NCI-H1417 (cell line): ENCODE measurements at places on chromosomes 2 and 18.
A peak's percentile ranks its signal among the peaks of the same experiment; 100 is the strongest.

GRCh38 chr2:122011493-122012270, 256.2 kb downstream of the TSN start:
- no peak for DNase-seq

DNA sequence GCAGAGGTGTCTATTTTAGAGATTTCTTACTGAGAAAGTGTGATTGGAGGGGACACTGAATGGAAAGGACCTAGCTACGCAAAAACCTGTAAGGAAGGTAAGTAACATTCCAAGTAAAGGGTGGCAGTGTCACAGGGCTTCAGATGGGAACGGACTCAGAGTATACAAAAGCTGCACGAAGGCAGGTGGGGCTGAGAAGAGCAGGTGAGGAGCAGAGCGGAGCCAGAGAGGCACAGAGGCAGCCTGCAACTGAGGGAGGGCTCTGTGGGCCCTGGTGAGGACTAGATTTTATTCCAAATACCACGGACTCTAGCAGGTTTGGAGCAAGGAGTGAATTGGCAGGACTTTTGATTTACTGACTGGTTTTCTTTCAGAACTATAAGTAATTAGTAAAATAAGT, 331.3 kb upstream of the PKDCC start:
- DNase-seq, result peak; percentile 81

DNA sequence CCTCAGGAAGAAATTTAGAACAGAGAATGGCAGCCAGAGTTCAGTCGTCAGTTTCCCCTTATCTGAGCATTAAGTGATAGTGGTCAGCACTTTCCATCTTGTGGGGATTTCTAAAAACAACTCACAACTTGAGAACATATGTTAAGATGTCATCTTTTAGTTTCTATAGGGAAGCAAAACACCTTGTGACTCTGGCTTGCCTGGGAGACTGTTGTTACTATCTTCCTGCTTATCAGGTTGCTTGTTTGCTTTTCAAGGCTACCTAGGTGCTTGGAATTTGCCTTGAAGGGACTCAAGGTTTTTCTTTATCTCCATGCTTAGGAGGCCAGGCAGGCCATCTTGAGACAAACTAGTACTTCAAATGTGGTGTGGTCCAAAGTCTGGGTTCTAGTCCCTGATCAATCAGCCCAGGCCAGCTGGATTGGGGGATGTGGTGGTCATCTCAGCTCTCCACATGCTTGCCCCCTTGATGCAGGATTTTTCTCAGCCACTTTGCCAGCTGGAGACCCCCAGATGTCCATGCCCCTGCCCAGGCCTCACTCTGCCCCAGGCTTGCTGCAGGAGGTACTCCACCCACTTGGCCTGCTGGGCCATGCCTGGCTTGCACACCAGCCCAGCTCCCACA, 125.9 kb downstream of the LYPD1 start:
- no peak for DNase-seq

DNA sequence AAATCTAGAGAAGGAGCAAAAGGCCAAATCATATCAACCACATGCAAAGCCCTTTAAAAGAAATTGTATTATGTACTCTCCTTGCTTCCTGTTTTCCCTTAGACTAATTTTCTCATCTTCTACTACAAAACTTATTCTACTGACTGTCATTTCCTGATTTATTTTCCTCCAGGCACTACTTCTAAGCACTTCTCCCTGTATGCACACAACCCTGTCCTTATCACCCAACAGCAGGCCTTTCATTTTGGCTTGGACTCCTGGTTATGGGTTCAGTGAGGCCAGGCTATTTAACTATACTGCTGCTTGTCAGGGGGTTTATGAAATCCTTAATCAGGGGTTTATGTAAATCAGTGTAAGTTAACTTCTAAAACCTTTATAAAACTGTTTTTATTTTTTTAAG, 205.1 kb upstream of the FAM98A start:
- DNase-seq, result no peak

DNA sequence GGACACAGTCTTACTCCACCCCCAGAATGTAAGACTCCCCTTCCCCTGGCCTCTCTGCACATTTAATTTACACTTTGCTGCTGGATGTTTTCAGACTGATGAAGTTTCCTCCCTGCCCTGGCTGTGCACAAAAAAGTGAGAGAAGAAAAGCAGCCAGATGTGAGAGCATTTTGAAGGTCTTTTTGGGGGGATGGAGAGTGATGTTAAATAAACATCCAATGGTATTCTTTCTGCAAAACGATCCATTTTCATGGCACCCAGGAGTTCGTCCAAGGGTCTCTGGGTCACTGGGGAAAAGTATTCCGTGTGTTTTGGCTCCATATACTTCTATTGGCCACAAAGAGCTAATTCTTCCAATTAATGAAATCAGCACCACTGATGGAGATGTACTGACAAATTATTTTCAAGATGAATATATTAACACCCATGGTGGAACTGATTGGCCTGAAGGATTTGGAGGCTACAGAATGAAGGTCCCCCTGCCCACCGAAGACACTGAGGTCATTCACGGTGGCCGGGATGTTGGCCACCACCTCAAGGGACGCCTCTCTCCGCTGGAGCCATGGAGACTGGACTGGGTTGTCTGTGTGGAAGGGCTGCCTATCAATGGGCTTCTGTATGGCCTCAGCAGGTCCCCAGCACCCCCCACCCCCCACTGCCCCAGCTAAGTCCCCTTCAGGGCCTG, 107.6 kb upstream of the PKDCC start:
- no peak for DNase-seq

DNA sequence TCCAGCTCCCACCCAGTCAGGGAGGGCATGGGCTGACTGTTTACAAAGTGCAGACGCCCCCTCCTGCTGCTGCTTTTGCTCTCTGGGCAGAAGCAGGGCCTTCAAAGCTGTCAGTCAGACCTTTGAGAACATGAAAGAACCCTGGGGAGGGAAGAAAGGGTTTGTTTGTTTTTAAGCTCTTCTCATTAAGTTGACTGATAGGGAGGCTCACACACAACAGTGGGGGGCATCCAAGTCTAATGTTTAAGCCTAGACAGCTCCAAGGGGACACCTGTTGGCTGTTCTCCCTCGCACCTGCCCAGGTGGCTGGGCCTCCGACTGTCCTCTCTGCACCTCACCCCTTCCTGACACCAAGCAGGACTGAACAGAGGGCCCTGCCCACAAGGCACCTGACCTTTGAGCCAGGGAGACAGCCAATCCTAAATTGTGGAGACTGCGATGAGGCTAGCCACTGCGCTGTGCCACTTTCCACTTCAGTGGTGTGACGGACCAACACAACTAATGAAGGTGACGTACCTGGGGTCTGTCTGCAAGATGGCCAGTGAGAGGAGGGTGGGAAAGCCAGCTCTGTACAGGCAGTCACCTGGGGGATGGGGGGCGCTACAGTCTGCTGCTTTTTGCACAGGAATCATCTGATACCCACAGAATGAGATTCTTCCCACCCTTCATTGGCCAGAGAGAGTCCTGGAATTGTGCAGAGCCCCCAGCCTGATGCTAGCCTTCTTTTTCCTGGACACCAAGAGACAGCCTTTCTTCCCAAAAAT, 16.3 kb downstream of the ST6GAL2 start:
- DNase-seq, result peak; percentile 75

- no peak for DNase-seq
These were observed 25.8 kb downstream of the PKP4 start for GRCh38 chr2:158482594-158482993.

GRCh38 chr2:152762202-152762601, 43.8 kb downstream of the ARL6IP6 start:
- no peak for DNase-seq

- DNase-seq, result no peak
These were observed 4.7 kb downstream of the FMNL2 start for GRCh38 chr2:152339556-152340286.

DNA sequence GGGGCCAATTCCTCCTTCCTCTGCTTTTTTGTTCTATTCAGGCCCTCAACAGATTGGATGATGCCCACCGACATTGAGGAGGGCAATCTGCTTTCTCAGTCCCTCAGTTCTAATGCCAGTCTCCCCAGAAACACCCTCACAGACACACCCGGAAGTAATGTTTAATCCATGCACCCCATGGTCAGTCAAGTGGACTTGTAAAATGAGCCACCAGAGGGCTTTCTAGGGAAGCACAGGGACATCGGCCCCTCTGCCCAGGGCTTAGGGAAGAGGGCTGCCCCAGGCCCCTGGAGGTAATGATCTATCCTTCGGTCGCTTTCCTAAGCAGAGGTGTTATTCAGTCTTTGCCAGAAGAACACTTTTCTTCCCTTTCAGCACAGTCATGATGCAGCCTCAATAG, 107.4 kb downstream of the PDCL3 start:
- DNase-seq, result no peak

DNA sequence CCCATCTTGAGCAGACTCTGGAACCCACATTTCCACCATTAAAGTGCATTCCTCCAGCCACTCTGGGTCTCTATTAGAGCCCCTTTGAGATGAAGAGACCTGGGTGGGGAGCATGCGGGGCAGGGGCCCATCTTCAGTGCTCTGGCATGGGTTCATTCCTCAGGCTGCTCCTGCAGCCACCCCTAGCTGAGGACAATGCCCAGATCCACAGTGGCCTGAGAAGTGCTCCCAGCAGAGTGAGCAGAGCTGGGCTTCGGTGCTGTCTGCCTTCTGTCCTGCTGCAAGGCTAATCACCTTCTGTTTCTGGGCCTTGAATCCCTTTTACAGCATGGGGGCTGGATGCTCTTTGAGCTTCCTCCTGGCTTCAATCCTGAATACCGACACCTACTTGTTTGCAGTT, 169.8 kb downstream of the TRIM43 start:
- no peak for DNase-seq

GRCh38 chr18:23519734-23520133, 16.4 kb downstream of the RMC1 start:
- no peak for DNase-seq

GRCh38 chr18:58511897-58512581, 116.9 kb downstream of the ALPK2 start:
- no peak for DNase-seq

- no peak for DNase-seq
These were observed 128.9 kb downstream of the HDAC4 start for GRCh38 chr2:239271882-239272281.

GRCh38 chr2:152462120-152462519, 127.1 kb downstream of the FMNL2 start:
- no peak for DNase-seq

- DNase-seq, result no peak
These were observed 178.1 kb downstream of the MGAT5 start for GRCh38 chr2:134431838-134432434.

DNA sequence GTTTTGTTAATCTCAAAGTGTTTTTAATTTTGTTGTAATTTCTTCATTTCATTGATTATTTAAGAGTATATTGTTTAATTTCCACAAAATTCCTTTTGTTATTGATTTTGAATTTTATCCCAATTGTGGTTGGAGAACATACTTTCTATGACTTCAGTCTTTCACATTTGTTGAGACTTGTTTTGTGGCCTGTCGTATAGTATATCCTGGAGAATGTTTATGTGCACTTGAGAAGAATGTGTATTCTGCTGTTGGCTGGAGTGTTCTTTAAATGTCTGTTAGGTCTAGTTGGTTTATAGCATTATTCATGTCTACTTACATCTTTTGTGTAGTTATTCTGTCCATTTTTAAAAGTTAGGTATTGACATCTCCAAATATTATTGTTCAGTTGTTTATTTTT, 120.3 kb downstream of the TTC27 start:
- no peak for DNase-seq

GRCh38 chr18:23114911-23115310, 20.4 kb upstream of the CABLES1 start:
- DNase-seq, result no peak

- DNase-seq, result no peak
These were observed 159.7 kb downstream of the SOCS6 start for GRCh38 chr18:70448588-70448987.

- DNase-seq, result no peak
These were observed 86.1 kb upstream of the BOD1L2 start for GRCh38 chr18:57060814-57061213.

GRCh38 chr2:21220930-21221329, 97.2 kb downstream of the TDRD15 start:
- no peak for DNase-seq

- no peak for DNase-seq
These were observed 21.2 kb downstream of the QPCT start for GRCh38 chr2:37365669-37366068.

GRCh38 chr18:35050705-35051195, 9.5 kb downstream of the MAPRE2 start:
- DNase-seq, result no peak

DNA sequence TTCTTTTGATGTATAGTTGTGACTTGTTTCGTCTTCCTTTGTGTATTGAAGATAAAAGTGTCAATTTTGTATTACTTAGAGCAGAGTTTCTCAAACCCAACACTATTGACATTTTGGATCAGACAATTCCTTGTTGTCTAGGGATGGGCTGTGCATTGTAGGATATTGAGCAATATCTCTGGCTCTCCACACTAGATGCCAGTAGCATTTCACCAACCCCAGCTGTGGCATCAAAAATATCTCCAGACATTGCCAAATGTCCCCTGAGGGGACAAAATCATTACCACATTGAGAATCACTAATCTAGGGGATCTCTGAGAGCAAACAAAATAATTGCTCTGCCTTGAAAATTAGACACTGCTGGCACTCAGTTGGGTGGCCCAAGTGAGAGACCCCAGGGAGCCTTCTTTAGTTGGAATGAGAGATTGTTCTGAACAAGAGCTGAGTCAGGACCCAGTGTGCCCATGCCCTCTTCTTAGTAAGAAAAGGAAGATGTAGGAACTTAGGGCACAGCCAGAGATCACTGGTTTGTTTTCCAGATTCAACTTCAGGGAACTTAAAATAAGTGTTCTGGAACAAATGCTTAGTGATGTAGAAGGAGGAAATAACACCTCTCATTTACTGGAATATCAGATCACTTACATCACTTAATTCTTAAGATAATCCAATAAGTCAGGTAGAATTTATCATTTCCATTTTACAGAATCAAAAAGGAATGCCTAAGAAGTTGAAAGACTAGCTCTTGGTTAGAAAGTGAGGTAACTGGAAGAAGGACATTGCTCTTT, 466.6 kb upstream of the TNP1 start:
- DNase-seq, result no peak

- no peak for DNase-seq
These were observed 9.9 kb downstream of the ACVR1 start for GRCh38 chr2:157866202-157866601.

GRCh38 chr2:174177316-174177890, 70.9 kb downstream of the OLA1 start:
- no peak for DNase-seq

- no peak for DNase-seq
These were observed 234.2 kb upstream of the SPOPL start for GRCh38 chr2:138267161-138267901.

GRCh38 chr18:3753106-3753505, 303.1 kb downstream of the TGIF1 start:
- DNase-seq, result no peak

GRCh38 chr18:76505614-76506013, 10.6 kb upstream of the ZNF516 start:
- DNase-seq, result no peak

GRCh38 chr2:72515696-72516095, 310.1 kb downstream of the EXOC6B start:
- no peak for DNase-seq
